ENCODE measurements at places on chromosomes 4 and X.

- no peak for DNase-seq
These were observed 14.8 kb upstream of the CUL4B start for GRCh38 chrX:120575379-120576114.

DNA sequence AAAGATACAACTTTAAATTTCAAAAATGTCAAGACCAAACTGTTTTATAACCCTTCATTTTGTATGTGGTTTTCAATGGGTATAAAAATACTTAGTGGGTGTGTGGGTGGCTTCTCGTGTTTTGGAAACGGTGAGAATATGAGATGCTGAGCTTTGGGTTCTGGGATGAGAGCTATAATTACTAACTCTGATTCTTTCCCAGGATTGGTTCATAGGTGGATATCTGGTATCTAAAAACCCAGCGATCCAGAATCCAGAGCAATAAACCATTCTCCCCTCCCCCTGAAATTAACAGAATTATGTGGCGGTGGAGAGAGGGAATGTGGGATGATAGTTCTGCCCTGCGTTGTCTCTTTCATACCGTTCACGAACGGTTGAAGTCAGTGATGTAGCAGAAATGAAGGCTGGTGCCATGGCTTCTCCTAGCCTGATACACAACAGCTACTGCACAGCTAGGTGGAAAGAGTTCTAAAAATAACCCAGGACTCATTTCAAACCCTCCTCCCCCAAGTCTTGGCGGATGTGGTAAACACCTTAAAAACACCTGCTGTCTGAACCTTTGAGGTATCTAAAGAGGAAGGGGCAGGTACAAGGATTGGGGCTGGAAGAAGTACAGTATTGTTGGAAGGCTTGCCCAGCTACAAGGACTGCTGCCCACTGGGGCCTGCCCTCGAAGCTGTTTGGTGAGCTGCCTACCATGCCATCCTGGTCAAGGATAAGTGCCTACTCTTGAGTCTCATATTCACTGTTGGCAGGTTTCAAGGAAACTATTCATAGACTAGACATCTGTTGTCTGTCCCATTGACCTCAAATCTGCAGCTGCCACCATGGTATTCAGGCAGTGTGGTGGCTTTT lies 44.5 kb downstream of the SEPTIN11 start:
- no peak for DNase-seq

DNA sequence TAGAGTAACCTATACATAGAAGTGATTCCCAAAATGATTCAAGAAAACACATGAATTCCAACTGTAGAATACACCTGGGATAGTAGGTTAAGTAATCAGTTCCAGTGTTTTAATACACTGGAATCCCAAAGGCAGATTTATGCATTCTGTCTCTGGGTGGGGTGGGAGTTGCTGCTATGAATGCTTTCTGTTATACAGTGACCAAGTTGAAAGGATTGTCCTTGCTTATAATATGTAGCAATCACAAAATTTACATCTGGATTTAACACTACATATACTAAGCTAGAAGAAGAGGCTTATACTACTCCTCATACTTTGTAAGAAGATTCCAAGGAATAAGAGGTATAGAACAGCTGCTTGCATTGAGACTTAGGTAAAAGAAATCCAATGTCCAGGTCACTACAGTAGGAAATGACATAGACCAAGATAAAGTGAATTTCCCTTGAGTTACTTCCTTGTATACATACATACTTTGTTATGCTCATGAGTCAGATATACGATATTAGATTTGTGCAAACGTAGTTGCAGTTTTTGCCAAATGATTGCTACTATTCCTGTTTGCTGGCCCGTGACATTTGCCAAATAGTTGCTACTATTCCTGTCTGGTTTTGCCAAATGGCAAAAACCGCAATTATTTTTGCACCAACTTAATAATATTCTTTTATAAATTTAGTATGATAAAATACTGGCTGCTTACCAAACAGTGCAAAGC lies 210.5 kb upstream of the DIAPH2 start:
- no peak for DNase-seq

- DNase-seq, result no peak
These were observed 6.2 kb upstream of the CXCL13 start for GRCh38 chr4:77599378-77599777.

DNA sequence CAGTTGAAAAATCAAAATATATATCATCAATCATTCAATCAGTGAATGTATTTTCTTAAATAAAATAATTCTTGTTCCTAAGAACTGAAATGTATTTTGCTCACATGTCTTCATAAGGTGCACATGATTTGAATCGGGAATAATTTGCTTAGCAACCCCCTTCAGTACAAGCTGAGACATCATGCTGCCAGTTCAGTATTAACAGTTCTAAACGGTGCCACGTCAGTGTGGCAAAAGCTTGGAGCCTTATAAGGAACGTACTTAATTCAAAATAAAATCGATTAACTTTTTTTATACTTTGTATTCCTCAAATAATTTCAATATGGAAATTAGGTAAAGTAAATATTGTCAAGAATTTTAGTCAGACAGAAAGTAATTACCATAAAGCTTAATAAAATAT lies 287.9 kb downstream of the CCSER1 start:
- no peak for DNase-seq

Measured in stimulated activated CD4-positive, alpha-beta T cell treated with anti-CD3 and anti-CD28 coated beads, Interleukin-15, amount 100 ng/mL, for 1 hour (primary cell).